ENCODE measurements at places on chromosomes 2 and 18.

DNA sequence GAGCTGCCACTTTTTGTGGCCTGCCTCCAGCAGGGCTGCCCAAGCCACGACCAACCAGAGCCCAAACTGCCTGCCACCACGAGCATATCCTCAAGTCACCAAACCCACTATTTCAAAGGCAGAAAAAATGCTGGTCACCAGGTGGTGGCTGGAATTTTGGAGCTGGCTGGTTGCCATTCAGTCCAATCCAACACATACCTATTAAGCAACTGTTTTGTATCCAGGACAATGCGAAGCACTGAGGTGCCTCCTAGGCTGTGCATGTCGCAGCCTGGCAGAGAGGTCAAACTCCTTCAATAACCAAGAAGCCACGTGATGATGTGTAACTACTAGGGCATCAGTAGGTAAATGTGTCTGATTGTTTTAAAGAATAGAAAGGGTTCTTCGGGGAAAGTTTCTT, 108.3 kb upstream of the PPP1CB start:
- H3K27ac ChIP-seq: no peak overlapping the region
- DNase-seq: no peak
- H3K4me3 ChIP-seq: no peak overlapping the region

GRCh38 chr2:152617456-152618192, 99.6 kb downstream of the PRPF40A start:
- H3K4me3 ChIP-seq: no peak overlapping the region
- DNase-seq: no peak
- H3K4me1 ChIP-seq: no peaks in the 10 kb centered on the region
- H3K27me3 ChIP-seq: no peaks in the 10 kb centered on the region
- no peak overlapping the region for H3K27ac ChIP-seq

- peaks cover 7% of the 10 kb centered on the region for H3K4me1 ChIP-seq
- H3K36me3 ChIP-seq: no peaks in the 10 kb centered on the region
- DNase-seq: no peak
Observed at GRCh38 chr2:121480826-121481225, 49.9 kb upstream of the RNU4ATAC start.

DNA sequence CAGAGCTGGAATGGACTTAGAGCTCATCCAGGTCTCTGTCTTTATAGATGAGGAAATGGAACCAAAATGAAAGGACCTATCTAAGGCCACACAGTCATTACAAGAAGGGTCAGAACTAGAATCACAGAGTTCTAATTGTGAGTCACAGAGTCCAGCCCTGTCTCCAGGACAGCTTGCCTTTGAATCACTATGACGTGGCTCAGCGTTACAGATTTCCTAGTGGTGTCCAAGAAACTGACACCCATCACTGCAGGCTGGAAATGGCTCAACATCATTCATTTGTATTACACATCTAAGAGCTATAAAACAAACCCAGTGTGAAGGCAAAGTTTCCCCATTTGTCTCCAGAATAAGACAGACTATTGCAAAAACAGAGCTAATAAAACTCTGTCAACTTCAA, 164.3 kb upstream of the SIX2 start:
- no peak overlapping the region for H3K27ac ChIP-seq
- H3K27me3 ChIP-seq: peaks cover 29% of the 10 kb centered on the region
- no peaks in the 10 kb centered on the region for H3K36me3 ChIP-seq
- DNase-seq: no peak
- no peaks in the 10 kb centered on the region for H3K4me1 ChIP-seq

- no peak overlapping the region for H3K4me3 ChIP-seq
- no peaks in the 10 kb centered on the region for H3K27me3 ChIP-seq
- H3K27ac ChIP-seq: no peak overlapping the region
- H3K36me3 ChIP-seq: no peaks in the 10 kb centered on the region
Observed at GRCh38 chr2:18701981-18702380, 112.6 kb upstream of the NT5C1B start.

- peak; percentile 9 for DNase-seq
- H3K27me3 ChIP-seq: no peaks in the 10 kb centered on the region
- no peaks in the 10 kb centered on the region for H3K4me1 ChIP-seq
- H3K36me3 ChIP-seq: peaks cover 2% of the 10 kb centered on the region
- H3K27ac ChIP-seq: no peak overlapping the region
Observed at GRCh38 chr2:108492364-108492763, 41.9 kb upstream of the LIMS1 start.

- no peak overlapping the region for H3K27ac ChIP-seq
- H3K27me3 ChIP-seq: no peaks in the 10 kb centered on the region
- no peaks in the 10 kb centered on the region for H3K36me3 ChIP-seq
- H3K4me3 ChIP-seq: no peak overlapping the region
Observed at GRCh38 chr2:11995456-11995855, 249.0 kb downstream of the LPIN1 start.

- H3K4me1 ChIP-seq: no peaks in the 10 kb centered on the region
- no peak for DNase-seq
- no peak overlapping the region for H3K27ac ChIP-seq
- no peak overlapping the region for H3K4me3 ChIP-seq
- H3K27me3 ChIP-seq: no peaks in the 10 kb centered on the region
Observed at GRCh38 chr18:57708288-57708687, 86.7 kb upstream of the NARS1 start.

DNA sequence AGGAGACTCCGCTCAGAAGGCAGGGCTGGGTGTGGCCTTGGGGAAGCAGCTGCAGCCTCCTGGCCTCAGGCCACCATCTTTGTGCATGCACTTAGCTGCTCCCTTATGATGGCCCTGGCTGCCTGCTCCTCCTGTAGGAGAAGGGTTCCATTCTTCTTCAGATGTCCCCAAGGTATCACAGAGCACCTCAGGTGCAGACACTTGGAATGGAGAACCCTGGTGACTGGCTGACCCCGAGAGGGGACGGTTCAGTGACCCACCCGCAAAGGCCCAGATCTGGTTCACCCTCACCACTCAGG, 9.6 kb downstream of the GPAT2 start:
- no peaks in the 10 kb centered on the region for H3K36me3 ChIP-seq
- no peaks in the 10 kb centered on the region for H3K4me1 ChIP-seq
- H3K4me3 ChIP-seq: no peak overlapping the region

- DNase-seq: no peak
- H3K4me1 ChIP-seq: no peaks in the 10 kb centered on the region
- no peak overlapping the region for H3K27ac ChIP-seq
- no peak overlapping the region for H3K4me3 ChIP-seq
- H3K27me3 ChIP-seq: no peaks in the 10 kb centered on the region
- H3K36me3 ChIP-seq: no peaks in the 10 kb centered on the region
Observed at GRCh38 chr18:45312555-45313126, 302.6 kb upstream of the SLC14A2 start.

DNA sequence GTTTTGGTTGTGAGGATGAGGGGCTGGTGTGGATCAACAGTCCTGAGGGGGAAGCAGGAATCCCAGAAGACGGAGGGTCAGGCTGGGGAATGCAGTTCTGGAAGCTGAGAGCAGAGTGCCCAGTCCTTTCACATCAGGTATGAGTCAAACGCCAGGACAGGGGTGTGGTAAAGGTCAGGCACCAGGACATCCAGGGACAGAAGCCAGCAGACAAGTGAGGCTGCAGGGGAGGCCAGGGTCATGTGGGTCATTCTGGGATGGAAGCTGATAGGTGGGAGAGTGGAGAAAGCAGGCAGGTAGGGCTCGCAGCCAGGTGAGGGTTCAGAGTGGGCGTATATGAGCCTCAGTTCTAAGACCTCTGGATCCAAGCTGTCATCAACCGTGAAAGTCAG, 12.8 kb upstream of the GNLY start:
- H3K4me3 ChIP-seq: no peak overlapping the region
- no peaks in the 10 kb centered on the region for H3K36me3 ChIP-seq
- no peaks in the 10 kb centered on the region for H3K27me3 ChIP-seq
- no peaks in the 10 kb centered on the region for H3K4me1 ChIP-seq

DNA sequence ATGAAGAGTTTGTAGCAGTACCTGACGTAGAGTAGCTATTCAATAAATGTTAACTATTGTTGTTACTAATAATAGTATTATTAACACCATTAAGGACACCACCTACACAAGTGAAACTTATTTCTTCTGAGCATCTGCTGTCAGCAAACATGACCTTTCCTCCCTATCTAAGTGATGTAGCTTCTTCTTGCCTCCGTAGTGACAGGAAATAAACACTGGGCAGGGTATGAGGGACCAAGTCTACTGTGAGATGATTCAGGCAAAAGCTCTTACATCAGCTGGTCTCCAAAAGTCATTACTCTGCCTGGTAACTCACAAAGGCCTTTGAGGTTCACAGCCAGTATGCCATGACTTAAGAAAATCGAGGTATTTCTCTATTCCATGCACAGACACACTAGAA, 750.5 kb downstream of the CPS1 start:
- peak; percentile 6 for DNase-seq
- H3K4me3 ChIP-seq: no peak overlapping the region
- no peaks in the 10 kb centered on the region for H3K27me3 ChIP-seq
- H3K36me3 ChIP-seq: no peaks in the 10 kb centered on the region
- H3K27ac ChIP-seq: no peak overlapping the region
- H3K4me1 ChIP-seq: peaks cover 2% of the 10 kb centered on the region

GRCh38 chr2:118084491-118085089, 3.7 kb upstream of the INSIG2 start:
- no peaks in the 10 kb centered on the region for H3K36me3 ChIP-seq
- H3K27me3 ChIP-seq: no peaks in the 10 kb centered on the region
- no peak for DNase-seq
- no peak overlapping the region for H3K4me3 ChIP-seq
- H3K4me1 ChIP-seq: no peaks in the 10 kb centered on the region

DNA sequence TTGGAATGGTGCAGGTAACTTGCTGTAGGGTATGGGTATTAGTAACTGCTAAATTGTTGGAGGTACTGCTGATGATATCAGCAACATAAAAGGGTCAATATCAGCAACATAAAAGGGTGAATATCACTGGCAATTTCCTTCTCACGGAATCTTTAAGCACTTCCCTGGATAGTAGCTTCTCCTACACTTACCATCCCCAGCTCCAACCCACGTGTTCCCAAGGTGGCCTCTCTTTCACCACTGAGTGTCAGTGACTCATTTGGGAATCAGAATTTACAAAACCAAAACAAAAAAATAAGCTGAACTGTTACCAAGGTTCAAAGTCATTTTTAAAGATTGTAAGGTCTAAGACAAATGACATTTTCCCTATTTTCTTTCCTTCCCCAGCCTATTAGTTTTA, 70.8 kb downstream of the LRP2 start:
- no peaks in the 10 kb centered on the region for H3K36me3 ChIP-seq
- DNase-seq: no peak
- H3K4me3 ChIP-seq: no peak overlapping the region
- no peaks in the 10 kb centered on the region for H3K4me1 ChIP-seq

GRCh38 chr18:6920099-6920955, 190.8 kb downstream of the ARHGAP28 start:
- H3K27ac ChIP-seq: no peak overlapping the region
- H3K4me1 ChIP-seq: no peaks in the 10 kb centered on the region
- no peak overlapping the region for H3K4me3 ChIP-seq
- no peaks in the 10 kb centered on the region for H3K36me3 ChIP-seq
- DNase-seq: peak; percentile 93

DNA sequence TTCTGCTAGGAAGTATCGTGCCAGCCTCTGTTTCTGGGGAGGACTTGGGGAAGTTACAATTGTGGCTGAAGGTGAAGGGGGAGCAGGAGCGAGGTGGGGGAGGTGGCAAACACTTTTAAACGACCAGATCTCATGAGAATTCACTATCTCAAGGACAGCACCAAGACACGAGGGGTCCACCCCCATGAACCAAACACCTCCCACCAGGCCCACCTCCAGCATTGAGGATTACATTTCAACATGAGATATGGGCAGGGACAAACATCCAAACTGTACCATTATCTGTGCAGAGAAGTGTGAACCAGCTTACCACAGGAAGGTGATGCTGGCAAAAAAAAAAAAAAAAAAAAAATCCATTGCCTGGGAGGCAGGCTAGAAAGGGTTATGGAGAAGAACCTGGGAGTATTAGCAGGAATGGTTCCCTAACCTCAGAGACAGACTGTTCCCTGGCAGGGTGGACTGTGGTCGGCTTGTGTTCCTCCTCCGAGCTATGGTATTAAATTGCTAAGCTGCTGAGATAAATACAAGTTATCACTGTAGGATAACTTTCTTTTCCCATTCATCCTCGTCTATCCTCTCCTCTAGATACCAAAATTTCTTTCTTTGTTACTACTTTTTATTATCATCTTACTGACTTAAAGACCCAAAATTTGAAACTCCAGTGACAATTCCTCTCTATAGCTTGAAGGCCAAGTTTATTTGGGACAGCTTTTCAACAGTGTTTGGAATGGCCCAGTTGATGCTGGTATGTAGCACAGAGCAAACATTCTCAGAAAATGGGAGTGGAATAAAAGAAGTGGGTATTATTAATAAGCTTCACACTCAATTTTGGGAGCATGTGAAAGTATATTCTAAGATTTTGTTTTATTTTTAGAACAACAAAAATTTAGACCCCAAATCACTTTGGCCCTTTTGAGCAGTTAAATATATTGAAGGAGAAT, 73.7 kb upstream of the MAP3K20 start:
- H3K36me3 ChIP-seq: no peaks in the 10 kb centered on the region
- peaks cover 2% of the 10 kb centered on the region for H3K4me1 ChIP-seq
- DNase-seq: no peak
- H3K27me3 ChIP-seq: no peaks in the 10 kb centered on the region
- H3K27ac ChIP-seq: no peak overlapping the region

DNA sequence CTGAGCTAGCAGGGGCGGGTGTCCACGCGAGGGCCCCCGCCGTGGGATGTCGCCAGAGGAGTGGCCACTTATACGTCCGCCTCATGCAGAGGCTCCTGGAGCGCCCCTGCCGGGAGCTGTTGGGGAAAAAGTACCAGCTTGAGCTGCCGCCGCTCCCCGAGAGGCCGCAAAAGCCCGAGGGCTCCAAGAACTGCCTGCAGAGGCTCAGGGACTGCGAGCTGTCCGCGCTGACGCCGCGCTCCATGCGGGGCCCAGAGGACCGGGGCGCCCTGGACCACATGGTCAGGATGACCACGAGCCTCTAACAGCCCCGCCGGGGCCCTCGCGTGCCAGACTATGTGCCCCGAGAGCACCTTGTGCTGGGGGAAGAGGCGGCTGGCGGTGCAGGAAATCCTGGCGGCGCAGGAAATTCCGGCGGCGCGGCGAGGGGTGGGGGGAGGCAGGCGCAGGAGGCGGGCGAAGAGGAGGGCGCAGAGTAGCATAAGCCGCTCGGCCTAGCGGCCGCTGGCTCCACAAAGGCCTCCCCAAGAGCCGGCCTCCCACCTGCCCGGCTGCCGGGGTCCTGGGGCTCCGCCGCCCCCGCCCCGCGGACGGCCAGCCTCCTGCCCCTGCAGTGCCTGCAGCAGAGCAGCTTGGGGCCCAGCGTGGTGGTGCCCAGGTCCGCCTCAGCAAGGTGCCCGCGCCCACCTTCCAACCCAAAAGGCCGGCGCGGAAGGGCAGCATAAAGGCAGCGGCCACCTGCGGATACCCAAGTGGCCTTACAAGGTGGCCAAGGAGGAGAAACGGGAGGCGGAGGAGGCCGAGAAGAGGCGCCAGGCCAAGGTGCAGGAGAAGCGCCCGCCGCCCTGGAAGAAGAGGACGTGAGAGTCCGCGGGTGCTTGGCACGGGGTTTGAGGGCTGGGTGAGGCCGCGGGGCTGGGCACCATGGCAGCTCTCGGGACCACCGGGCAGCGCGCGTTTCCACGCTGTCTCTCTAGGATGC, 42.1 kb upstream of the TRIM43B start:
- no peak overlapping the region for H3K4me3 ChIP-seq
- no peak overlapping the region for H3K27ac ChIP-seq
- H3K27me3 ChIP-seq: no peaks in the 10 kb centered on the region

GRCh38 chr2:182101263-182101662, 115.6 kb downstream of the PPP1R1C start:
- no peaks in the 10 kb centered on the region for H3K36me3 ChIP-seq
- peak; percentile 49 for DNase-seq
- H3K27ac ChIP-seq: no peak overlapping the region
- no peaks in the 10 kb centered on the region for H3K27me3 ChIP-seq
- H3K4me3 ChIP-seq: no peak overlapping the region
- H3K4me1 ChIP-seq: no peaks in the 10 kb centered on the region

- peak; percentile 34 for DNase-seq
- H3K36me3 ChIP-seq: peaks cover 4% of the 10 kb centered on the region
- peaks cover 3% of the 10 kb centered on the region for H3K4me1 ChIP-seq
- no peaks in the 10 kb centered on the region for H3K27me3 ChIP-seq
- peak overlapping the region; percentile 89 for H3K27ac ChIP-seq
- peak overlapping the region; percentile 97 for H3K4me3 ChIP-seq
Observed at GRCh38 chr2:131493199-131493968, 1.2 kb upstream of the MZT2A start.
